ENCODE measurements at places on chromosomes 13 and 19.

GRCh38 chr19:10230173-10230860 is 814 bp downstream of the S1PR2 start:
- DNase-seq, result no peak

DNA sequence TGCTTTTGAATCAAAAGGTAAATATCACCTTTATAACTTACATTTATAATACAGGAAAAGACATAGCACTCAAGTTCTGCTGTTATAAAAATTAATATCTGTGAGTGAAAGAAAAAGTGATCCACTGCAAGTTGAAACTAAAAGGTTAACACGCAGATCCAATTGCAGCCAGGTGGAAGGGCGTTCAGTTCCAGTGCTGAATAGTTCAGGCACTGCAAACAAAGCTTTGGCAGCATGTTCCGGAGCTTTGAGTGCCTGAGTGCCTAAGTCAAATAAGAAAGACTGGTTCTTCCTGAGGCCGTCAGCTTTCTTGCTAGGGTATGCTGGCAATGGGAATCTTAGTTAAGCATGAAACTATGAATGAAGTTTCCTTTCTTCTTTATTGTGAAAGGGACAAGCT is 200.3 kb downstream of the LMO7 start:
- DNase-seq, result no peak

DNA sequence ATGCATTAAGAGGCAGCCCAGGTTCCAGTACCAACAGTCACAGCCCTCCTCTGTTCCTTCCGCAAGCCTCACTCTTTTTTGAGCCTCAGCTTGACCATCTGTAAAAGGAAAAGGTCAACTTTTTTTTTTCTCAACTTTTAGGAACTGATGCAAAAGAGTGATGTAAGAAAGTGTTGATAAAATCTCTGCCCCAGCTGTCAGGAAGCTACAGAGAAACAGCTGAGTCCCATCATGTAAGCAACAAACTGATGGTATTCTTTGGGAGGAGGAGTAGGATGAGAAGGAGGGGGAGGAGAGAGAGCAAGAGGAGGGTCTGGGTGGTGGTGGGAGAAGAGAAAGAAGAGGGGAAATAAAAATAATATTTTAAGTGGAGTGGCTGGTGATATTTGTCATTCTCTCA is 233.9 kb upstream of the TSHZ3 start:
- DNase-seq, result no peak

- no peak for DNase-seq
Observed at GRCh38 chr19:1001538-1002166, 1.4 kb downstream of the GRIN3B start.

GRCh38 chr19:35303357-35303915 is 11.5 kb downstream of the MAG start:
- no peak for DNase-seq

- DNase-seq, result peak; percentile 13
Observed at GRCh38 chr19:35236638-35237400, 8.3 kb upstream of the FAM187B start.

DNA sequence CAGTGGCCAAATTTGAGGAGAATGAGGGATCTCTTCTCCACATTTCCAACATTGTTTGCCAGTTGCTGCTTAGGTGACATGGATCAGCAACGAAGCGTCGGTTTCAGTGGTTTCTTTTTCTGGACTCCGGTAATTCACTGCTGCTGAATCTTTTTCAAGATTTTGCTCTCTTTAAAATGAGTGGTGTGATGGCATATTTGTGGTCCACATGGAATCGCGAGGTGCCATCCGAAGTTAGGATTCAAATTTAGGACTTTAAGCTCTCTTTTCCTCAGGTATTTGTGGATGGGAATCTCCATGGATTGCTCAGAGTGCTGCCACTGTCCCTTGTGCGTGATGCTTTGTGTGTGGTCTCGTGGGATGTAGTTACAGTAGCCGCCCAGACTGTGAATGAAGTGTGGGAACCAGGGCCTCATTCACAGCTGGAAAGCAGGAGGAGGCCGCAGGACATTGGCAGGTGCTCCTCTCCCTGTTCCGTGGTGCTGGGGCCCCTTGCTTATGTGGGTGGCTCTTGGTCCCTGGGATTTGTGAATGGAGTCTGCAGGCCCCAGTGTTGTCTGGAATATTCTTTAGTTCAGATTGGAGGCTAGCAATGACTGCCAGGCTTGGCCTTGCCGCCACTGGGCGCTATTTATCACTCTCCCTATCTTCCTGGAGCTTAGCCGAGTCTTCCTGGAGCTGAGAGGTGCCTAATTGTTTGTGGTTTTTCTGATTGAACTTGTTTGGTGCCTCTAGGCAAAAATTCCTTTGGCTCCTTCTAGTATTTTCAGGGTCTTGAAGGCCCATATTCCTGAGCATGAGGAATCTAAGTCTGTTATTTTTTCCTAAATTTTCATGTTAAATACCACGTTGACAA is 1.5 kb downstream of the ILF3 start:
- DNase-seq, result no peak

DNA sequence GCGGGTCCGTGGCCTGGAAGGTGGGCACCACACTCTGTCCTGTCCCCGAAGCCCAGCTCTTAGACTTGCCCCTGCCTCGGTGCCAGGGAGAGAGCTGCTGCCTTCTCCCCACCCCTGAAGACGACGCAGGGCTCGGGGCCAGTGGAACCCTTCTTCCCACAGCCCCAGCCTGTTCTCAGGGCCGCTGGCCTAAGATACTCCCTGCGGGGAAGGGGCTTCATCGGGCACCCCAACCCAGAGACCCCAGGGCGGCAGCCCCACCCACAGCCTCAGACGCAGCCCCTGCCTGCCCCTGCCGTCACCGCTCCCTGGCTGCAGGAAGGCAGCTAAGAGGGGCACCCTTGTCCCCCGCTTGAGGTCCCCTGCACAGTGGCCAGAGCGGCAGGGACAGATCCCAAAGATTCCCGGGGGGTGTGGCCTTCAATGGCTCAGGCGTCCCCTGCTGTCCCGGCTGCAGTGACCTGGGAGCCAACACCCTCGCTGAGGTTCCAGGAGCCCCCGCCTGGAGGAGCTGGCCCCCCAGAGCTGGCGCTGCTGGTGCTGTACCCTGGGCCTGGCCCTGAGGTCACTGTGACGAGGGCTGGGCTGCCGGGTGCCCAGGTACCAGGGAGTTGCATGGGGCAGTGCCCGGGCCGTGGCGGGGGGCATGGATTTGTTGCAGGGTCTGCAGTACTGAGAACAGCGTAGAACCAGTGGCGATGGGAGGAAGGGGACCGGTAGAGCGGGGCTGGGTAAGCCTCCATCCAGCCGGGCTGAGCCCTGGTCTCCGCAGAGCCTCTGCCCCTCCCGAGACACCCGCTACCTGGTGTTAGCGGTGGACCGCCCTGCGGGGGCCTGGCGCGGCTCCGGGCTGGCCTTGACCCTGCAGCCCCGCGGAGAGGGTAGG is 1.0 kb downstream of the AMH start:
- no peak for DNase-seq

DNA sequence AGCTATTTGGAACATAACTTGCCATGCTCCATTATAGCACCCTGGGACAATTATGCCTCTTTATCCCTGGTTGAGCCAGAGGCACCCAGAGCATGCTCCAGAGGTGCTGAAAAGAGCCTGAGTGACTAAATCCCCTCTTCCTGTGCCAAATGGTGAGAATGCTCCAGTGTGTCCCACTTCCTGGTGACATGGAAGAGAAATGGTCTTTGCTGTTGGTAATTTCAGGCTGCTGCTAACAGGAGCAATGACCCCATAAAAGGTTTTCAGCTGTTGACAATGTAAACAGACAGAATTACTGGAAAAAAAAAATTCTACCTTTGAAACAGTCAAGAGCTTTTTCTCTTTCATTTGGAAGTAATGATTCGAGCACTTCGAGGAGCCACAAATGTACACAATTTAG is 341.8 kb downstream of the FGF9 start:
- peak; percentile 65 for DNase-seq

DNA sequence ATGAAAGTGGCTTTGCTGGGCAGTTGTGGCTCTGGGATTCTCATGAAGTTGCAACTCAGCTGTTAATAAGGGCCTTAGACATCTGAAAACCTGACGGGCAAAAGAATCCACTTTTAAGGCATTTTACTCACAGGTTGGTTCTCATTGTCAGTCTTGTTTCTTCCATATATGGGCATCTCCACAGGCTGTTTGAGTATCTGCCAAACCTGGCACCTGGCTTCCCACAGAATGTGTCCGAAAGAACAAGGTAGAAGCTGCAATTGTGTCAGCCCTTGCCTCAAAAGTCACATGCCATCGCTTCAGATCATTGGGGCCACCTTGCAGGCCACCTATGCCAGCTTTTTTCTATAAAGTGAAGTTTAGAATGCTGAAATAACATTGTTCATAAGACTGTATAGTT is 102.4 kb downstream of the KCTD12 start:
- DNase-seq, result peak; percentile 23

DNA sequence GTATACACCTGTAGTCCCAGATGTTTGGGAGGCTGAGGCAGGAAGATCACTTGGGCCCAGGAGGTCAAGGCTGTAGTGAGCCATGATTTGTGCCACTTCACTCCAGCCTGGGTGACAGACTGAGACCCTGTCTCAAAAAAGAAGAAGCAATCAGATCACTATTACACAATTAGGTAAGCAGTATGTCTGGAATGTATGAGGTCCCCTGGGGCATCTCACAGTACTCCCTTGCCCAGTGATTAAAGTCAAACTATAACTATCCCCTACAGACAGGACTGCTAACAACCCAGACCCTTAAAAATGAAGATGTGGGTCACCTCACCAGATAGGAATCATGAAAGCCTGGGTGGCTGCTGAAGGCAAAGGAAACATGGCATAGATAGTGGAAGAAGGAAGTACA is 9.4 kb upstream of the PAN3 start:
- DNase-seq, result no peak

- no peak for DNase-seq
Observed at GRCh38 chr13:99973163-99973807, 1.7 kb upstream of the ZIC5 start.

GRCh38 chr13:39391761-39392160 is 211.2 kb downstream of the LHFPL6 start:
- DNase-seq, result no peak

GRCh38 chr19:7862413-7862951 is 11.7 kb downstream of the PRR36 start:
- no peak for DNase-seq

GRCh38 chr19:13210339-13210775 is 60.1 kb downstream of the IER2 start:
- DNase-seq, result no peak

DNA sequence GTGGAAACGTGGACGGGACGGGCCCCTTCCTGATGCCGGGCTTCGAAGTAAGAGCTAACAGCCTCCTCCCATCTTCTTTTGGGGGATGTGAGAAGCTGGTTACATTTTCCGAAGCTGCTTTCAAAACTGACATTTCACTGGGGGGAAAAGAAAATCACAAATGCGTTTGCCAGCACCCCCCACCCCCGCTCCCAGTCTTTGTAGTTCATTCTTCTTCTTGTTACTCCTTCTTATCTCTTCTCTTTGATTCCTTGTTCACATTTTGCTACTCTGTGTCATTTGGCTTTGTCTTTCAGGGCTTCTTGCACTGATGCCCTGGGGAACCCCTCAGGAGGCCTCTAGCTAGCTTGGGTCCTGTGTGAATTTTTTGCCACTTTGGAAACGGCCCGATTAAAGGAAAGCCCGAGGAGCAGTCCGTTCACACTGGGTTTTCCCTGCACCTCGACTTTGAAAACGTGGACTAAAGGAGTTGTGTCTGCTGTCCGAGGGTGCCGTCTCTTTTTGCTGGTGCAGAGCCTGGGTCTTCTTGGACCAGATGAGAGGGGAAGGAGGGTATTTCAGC is 1.3 kb downstream of the CARM1 start:
- DNase-seq, result no peak

GRCh38 chr13:99347335-99347878 is 40.2 kb upstream of the GPR183 start:
- DNase-seq, result no peak

DNA sequence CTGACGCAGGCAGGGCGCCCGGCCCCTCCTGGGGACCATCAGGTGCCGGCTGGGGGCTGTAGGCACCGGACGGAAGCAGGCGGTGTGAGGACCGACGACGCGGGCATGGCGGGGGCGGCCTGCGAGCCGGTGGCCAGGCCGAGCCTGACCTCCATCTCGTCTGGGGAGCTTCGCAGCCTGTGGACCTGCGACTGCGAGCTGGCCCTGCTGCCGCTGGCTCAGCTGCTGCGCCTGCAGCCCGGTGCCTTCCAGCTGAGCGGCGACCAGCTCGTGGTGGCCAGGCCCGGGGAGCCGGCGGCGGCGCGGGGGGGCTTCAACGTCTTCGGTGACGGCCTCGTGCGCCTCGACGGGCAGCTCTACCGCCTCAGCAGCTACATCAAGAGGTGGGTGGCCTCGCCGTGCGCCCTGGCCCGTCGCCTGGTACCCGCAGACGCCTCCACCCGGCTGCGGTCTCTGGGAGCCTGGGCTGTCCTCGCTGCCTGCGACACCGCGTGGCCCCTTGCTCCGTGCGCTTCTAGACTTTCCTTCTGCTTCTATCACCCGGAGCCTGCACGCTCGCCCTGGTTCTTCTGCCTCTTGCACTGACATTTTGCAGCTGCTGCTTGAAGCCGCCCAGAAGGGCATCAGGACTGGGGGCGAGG is 460 bp downstream of the MEDAG start:
- DNase-seq, result peak; percentile 25

GRCh38 chr19:13557756-13558398 is 51.6 kb upstream of the CACNA1A start:
- DNase-seq, result no peak

- DNase-seq, result no peak
Observed at GRCh38 chr19:43564800-43565199, 10.5 kb downstream of the XRCC1 start.

- no peak for DNase-seq
Observed at GRCh38 chr13:60727140-60727539, 330.1 kb downstream of the TDRD3 start.

- DNase-seq, result no peak
Observed at GRCh38 chr13:110340812-110341444, 33.8 kb downstream of the COL4A2 start.

- no peak for DNase-seq
Observed at GRCh38 chr19:45825263-45825605, 10.1 kb upstream of the RSPH6A start.

GRCh38 chr19:32830231-32831014 is 39.1 kb downstream of the SLC7A9 start:
- DNase-seq, result no peak

GRCh38 chr19:2385053-2385721 is 25.1 kb downstream of the TMPRSS9 start:
- DNase-seq, result peak; percentile 17
